ENCODE measurements at places on chromosomes 3 and 15.

DNA sequence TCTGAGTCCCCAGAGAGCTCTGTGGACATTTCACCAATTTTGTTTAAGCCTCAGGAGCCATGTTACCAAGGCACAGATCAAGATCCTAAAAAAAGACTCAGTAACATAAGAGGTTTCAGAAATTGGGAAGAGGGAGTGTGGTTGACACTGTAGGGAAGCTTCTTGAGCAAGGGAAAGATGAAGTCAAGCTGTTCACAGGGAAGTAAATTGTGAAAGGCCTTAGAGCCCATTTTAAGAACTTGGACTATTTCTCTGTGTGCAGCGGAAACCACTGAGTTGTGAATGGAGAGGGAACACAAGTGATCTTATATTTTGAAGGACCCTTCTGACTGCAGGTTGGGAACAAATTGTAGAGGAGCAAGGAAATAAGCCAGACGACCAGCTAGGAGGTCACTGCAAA is 18.7 kb downstream of the BCL2A1 start:
- DNase-seq, result no peak

DNA sequence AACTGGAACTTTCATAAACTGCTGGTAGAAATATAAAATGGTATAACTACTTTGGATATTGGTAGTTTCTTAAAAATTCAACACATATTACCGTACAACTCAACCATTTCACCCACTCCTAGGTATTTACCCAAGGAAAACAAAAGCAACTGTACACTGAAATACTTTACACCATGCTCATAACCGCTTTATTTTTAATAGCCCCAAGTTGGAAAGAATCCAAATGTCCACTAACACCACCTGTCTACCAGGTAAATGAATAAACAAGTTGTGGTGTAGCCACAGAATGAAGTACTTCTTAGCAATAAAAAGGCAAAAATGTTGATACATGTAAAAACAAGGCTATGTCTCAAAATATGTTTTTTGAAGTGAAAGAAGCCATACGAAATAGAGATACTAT is 215.9 kb upstream of the PEX5L start:
- no peak for DNase-seq

DNA sequence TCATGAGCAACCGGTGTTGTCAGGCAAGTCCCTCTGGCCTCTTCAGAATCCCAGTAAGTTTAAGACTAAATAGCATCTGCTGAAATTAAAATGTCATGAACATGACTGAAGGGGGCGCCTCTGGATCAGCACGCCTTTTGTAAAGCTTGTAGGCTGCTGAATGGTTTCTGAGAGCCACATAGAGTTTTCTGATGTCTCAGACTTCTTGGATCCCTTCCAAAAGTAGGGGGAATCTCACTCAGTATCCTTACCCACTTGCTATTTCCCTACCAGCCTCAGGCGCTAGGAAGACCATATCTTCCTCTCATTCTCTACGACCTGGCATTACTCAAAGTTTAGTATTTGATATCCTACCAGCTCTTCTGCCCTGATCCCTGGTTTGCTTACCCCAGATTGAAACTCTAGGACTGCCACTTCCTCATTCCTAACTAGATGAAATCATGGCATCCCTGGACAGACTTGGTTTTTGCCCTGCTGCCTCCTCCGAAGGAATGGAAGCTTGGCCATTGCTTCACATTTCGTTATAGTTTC is 62.7 kb upstream of the CD47 start:
- no peak for DNase-seq

GRCh38 chr3:1087066-1087560 is 5.7 kb upstream of the CNTN6 start:
- no peak for DNase-seq

- DNase-seq, result no peak
Observed at GRCh38 chr3:160671231-160671630, 5.7 kb upstream of the ARL14 start.

- no peak for DNase-seq
Observed at GRCh38 chr3:188421836-188422540, 268.0 kb downstream of the LPP start.
